ENCODE measurements at places on chromosomes 12 and 14.

GRCh38 chr14:92439537-92440344 lies 73.8 kb upstream of the RIN3 start:
- DNase-seq = no peak

DNA sequence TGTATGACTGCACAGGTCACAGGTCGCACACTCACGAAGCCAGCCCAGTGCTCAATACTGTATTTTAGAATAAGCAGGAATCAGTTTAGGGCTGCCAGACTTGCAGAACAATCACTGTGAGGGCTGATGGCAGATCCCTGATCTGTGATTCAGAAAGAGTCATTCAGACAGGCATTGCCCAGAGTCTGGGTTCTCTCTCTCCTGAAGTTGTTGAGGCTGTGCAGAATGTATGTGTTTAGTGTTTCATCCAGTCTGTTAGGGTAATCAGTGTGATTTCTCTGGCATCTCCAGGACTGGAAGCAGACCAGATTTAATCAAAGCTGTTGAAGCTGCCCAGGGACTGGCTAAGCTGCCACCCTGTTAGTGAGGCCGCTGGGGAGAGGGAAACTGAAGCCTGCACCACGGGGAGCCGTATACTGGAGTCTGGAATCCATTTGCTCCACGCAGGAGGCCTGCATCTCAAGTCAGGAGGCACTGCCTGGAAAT lies 69.3 kb downstream of the ETV6 start:
- DNase-seq = peak; percentile 65

DNA sequence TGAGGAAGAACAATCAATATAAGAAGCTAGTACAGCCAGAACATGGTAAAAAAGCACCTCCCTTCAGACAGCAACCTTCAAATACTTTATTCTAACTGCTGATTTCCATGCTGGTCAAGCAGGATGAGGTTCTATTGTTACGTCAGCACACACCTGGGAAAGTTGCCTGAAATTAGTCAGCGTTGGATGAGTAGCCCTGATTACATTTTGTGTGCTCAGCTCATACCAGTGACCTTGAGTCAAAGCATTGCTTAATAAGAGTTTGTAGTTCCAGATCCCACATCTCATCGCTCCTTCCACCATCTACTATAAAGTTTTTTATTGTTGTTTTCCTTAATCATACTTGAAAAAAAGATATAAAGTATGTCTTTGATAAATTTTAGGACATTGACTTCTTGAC lies 361.5 kb downstream of the EGLN3 start:
- DNase-seq = peak; percentile 91

DNA sequence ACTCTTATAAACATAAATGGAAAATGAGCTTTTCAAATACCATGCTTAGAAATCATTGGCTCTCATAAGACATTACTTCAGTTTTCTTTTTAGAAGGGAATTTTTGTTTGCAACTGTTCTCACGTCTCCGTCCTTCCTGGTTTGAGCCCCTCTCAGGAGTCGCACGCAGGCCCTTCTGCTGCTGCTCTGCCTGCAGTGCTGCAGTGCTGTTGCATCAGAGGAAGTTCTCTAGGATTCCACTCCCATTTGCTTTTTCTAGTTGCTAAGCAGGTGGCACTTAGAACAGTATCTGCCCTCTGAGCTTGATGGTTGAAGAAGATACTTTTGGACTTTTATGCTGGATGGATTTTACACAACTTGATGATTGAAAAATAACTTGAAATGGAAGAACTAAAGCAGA lies 70.8 kb downstream of the SCN8A start:
- peak; percentile 29 for DNase-seq

GRCh38 chr14:93201155-93201704 lies 5.6 kb downstream of the GON7 start:
- no peak for DNase-seq

DNA sequence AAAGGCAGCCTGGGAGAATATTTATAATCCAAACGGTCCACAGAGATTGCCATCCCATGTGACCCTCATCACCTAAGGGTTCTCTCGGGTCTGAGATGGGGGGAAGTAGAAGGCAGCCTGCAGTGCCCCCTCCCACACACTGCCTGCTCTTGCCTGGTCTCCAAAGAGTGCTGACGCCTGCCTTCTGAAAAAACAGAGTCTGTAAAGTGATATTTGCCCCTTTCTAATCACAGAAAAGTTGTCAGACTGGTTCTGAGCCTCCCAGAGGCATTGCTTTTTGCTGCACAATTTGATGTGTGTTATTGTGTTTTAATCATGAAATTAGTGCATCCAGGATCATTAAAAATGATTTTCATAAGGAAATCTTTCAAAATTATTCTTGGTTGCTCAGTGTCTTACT lies 59.2 kb downstream of the TMEM30B start:
- DNase-seq = no peak

DNA sequence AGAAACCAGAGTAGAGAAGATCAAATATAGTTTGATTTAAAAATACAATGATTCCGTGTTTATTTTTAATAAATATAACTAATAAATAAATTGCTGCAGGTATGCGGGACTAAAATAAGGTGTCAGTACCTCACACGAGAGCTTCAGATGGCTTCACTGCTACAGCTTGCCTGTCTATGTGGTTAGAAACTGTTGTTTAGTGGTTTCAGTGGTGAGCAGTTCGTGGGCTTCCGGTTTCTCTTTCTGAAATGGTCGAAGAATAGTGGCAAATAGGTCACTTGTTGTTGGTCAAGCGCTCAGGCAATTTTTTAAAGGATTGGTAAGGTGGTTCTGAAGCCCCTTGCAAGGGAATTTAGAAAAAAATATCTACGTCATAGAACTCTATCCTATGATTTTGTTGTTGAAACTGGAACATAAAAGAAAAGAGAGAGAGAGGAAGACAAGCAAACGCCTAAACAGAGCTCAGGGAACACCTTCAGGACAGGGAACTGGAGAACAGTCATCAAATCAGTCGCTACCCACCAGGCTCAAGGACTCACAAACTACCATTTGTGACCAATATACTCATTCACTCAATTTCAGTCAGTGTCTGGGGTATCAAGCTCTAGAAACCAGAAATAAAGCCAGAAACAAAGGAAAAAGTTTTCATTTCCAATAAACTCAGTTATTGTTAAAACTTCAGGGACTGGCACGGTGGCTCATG lies 31.3 kb downstream of the GABARAPL1 start:
- no peak for DNase-seq

DNA sequence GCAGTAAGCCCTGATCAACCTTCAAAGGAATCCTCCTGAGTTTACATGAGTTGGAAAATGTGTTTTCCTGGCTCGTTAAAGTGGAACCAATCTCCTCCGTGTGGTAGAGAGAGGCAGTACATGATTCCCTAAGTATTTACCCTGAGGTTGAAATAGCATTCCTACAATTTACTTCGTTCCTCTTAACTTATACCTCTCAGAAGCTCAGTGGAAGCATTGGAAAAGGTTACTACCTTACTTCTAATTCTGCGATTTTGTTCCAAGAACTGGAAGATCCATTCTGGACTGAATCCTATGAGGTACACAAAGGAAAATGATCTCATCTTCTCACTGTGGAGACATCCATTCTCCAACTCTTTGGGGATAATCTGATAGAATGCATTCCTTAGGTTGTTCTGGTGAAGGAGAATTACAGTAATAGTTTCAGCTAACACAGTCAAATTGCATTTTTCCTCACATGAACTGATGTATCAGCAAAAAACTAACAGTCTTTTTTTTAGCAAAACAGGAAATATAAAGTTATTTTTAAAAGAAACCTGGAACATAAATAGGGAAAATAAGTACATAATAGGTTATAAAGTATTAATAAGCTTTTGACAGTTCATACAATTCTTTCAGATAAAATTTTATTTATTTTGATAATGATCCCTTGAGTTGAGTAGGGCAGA lies 475.6 kb downstream of the PDZRN4 start:
- DNase-seq = peak; percentile 17

DNA sequence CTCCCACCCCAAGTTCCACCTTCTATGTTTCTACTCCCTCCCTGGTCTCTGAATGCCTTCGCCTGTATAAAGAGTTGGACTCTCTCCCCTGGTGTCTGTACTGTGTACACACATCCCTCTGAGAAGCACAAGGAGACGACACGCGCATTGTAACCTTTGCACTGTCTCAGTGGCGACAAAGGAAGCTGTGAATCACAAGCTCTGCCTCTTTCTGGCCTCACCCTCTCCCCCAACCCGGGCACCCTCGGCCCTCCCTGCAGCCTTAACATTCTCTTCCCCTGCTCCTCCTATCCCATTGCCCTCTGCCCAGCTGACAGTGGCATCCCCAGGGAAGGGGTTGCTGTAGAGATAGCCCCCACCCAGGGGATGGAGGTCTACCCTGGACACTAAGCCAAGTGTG lies 2.5 kb upstream of the SMARCD1 start:
- DNase-seq = no peak

GRCh38 chr14:71752111-71752738 lies 180.0 kb upstream of the RGS6 start:
- DNase-seq = no peak

DNA sequence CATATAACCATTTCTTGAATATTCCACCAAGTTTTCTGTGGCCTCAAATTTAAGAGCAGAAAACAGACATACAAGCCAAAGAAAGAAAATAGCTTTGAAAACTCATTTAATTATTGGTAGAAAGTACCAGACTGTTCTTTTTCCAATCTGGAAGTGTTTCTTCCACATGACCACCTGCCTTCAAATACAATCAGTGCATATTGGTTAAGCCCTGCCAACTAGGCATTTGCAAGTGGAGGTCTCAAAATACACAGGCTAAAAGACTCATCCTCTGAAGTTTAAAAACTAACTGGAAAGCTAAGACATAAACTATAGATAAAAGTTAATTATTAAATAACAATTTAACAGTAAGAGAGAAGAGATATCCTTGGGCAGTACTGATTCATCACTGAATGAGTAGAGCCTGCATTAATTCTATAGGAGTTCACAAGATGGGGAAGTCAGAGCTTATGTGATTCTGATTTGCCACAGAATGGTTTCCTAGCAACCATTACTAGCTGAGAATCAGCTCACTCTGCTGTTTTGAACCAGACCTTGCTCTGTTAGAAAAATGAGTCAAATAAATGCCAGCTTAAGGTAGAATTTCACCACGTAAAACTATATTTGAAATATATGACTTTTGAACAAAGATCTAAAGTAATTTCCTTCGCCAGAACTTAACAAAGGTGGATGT lies 433.8 kb downstream of the FUT8 start:
- no peak for DNase-seq

GRCh38 chr12:26130728-26131127 lies 5.9 kb upstream of the BHLHE41 start:
- no peak for DNase-seq

- DNase-seq = no peak
Observed at GRCh38 chr12:52508211-52508610, 12.0 kb downstream of the KRT5 start.

DNA sequence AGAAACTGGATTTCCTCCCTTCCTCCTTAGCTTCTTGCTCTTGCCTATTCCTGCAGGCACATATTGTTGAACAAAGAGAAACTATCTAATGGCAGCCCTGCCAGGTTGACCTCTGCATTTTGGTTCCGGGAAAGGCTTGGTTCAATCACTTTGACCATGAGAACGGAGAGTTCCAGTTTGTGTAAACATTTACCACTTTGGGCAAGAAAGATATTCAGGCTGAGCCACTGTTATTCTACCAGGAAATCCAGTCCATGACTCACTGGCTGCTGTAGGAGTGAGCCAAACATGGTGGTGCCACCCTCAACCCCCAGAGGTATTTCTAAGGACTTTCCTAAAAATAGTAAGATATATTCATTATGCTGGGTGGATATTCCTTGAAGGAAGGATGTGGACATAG lies 242.2 kb upstream of the OR4E1 start:
- no peak for DNase-seq

- DNase-seq = peak; percentile 61
Observed at GRCh38 chr12:92786045-92786444, 83.3 kb downstream of the PLEKHG7 start.

DNA sequence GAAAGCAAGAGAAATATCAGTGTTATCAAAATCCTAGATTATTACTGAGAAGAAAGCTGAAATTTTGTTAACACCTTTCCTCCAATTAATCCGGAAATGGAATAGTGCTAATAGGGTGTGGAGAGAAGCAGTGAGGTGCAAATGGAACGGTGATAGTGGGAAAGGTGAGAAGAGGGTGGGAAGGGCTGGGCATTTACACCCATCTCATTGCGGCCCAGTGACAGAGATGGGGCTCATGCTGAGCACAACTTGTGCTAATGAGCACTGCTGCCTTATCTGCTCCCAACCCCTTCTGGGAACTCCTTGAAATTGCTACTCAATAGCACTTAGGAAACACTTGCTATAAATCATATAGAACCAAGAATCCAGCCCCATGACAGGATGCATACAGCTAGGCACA lies 94.4 kb downstream of the PTPRR start:
- DNase-seq = no peak

DNA sequence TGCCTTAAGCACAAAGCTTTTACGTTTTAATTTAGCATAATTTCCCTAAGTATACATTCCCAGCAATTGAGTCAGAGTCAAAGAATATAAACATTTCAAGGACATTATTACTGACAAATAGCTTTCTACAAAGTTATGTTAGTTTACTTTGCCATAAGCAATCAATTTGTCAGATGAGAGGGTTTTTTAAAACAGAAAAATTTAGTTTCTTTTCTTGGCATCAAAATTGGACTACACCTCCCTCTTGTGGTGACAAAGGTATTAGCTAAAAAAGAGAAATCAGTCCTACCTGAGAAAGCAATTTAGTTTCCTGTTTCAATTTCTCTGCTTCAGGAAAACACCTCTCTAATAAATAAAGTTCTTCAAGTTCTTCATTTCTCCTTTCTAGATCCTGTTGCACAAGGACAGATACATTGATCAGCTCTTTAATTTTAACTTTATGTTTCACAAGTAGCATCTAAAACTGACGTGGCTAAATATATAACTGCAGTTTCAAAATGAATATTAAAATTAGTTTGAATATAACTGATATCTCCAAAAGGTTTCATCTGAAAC lies 39.9 kb downstream of the DNAI7 start:
- peak; percentile 30 for DNase-seq

GRCh38 chr12:127962303-127962702 lies 304.7 kb upstream of the TMEM132C start:
- DNase-seq = no peak

GRCh38 chr12:24821691-24822090 lies 127.2 kb downstream of the BCAT1 start:
- peak; percentile 6 for DNase-seq

DNA sequence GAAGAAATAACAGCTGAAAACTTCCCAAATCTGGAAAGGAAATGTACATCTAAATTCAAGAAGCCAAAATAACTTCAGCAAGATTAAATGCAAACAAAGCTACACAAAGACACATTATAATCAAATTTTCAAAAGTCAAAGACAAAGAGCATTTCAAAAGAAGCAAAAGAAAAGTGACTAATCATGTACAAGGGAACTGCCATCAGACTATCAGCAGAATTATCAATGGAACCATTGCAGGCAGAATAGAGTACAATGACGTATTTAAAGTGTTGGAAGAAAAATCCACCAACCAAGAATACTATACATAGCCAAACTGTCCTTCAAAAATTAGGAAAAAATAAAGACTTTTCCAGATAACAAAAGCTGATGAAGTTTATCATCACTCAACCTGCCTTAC lies 147.5 kb downstream of the NELL2 start:
- no peak for DNase-seq

DNA sequence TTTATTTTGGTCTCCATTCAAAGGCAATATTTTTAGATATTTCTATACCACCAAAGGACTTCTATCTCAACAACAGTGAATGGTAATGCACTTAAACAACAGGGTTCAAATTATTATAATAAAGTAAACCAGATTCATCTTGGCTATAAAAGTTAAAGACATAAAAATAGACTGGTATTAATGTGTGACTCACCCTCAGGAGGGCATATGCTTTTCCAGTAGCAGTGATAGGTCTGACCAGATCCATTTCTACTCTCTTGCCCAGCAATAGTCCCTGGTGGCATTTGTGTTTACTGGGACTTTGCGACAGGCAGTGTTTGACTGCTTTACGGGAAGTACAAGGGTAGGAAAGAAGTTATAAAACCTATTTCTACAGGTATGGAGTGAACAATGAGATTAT lies 353.2 kb upstream of the ATP2B1 start:
- no peak for DNase-seq
